Memory B cell (primary cell): ENCODE measurements at places on chromosomes 5 and 9.

- DNase-seq, result peak; percentile 12
These were observed 143.0 kb downstream of the SMARCA2 start for GRCh38 chr9:2158111-2158610.

GRCh38 chr9:129910628-129911567 lies 75.6 kb downstream of the USP20 start:
- no peak for DNase-seq

- DNase-seq, result no peak
These were observed 58.4 kb downstream of the RANBP17 start for GRCh38 chr5:170920196-170920595.

GRCh38 chr5:64165500-64166200 lies at the start of gene RNF180:
RNF180 (plus strand) TSS chr5:64165843; CDS start chr5:64200808, 34,965 bp downstream.
- DNase-seq, result no peak

DNA sequence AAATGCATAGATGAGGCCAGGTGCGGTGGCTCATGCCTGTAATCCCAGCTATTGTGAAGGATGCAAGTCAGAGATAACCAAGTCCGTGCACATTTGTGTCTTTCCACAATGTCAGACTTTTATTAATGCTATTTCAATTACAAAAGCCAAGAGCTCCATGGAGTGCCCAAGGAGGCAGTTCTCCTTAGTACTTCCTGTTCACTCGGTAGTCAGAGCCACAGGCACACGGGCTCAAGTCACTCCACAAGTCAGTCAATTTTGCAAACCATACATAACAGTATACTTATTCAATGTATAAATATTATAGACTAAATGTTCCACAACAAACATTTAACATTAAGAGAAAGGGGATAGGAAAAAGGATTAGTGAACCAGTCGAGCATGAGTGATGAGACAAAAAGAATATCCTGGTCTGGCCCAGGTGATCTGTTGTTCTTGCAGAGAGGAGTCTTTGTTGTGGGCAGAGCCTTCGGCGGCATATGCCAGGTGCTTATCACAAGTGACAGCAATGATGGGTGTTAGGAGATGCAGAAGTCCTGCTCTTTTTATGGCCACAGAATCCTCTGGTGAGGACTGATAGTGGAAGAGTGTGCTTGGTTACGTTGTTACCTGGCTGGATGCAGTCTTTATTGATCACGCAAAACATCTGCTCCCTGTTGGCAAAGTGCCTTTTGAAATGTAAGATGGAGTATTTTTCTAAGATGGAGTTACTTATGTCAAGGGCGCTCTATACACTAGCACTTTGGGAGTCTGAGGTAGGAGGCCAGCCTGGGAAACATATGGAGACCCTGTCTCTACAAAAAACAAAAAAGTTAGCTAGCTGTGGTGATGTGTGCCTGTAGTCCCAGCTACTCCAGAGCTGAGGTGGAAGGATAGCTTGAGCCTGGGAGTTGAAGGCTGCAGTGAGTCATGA lies 167.0 kb upstream of the FBXL17 start:
- DNase-seq, result no peak
